ENCODE measurements at places on chromosomes 16 and 17.

DNA sequence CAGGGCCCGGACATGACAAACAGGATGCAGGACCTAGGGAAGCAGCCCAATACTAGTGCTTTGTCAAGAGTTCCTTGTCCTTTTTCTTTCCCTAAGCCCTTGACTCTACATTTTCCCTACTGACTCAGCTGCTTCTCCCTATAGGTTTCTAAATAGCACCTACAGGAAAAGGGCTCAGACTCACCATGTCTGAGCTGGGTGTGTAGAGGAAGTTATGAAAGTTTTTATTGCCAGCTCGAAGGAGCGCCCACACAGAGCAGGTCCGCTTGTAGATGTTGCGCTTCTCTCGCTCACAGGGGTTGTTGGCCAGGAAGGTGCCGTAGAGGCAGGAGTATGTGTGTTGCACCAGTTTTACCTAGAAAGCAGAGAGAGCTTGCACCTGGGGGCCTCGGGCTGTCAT, 10.6 kb downstream of the MTMR4 start:
- DNase-seq, result no peak

GRCh38 chr16:14958970-14959369, 15.9 kb upstream of the PDXDC1 start:
- no peak for DNase-seq

- DNase-seq, result no peak
Observed at GRCh38 chr16:8581831-8582580, 8.3 kb downstream of the TMEM114 start.

- no peak for DNase-seq
Observed at GRCh38 chr16:24896439-24896838, 50.7 kb downstream of the SLC5A11 start.

GRCh38 chr17:27362909-27363308, 69.0 kb downstream of the WSB1 start:
- no peak for DNase-seq

GRCh38 chr16:85461814-85462713, 151.1 kb upstream of the GSE1 start:
- DNase-seq, result no peak

GRCh38 chr17:8408371-8408770, 10.7 kb upstream of the RNF222 start:
- no peak for DNase-seq

DNA sequence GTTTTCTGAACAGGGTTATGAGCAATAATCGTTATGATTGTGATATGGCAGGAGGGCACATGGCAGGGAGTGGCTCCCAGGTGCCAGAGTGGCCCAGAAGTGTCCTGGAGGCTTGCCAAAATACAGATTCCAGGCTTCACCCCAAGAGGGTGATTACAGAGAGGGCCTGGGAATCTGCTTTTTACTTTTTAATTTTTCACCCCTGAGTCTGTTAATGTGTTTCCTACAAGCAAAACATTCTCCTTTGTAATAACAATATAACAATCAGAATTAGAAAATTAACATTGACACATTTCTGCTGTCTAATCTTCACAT, 212.4 kb downstream of the SNX29 start:
- DNase-seq, result no peak

- no peak for DNase-seq
Observed at GRCh38 chr17:55642741-55643140, 79.9 kb downstream of the TMEM100 start.

DNA sequence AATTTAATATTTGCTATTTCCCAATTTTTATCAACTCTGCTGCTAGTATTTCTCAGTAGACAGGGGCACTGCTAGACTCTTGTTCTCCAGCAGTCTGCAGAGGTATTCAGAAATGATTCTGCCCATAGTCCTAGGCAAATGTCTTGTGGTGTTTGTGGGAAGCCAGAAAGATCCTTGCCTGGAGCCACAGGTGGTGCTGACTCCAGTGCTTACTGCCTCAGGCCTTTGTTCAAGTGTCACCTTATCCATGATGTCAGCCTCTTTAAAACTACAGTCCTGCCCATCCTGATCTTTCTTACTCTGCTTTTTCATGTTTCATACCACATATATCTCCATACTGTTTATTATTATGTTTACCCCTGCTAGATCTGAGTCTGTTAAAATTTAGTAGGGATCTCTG, 26.5 kb downstream of the ZSWIM7 start:
- DNase-seq, result no peak

GRCh38 chr17:68577497-68577821, 23.7 kb downstream of the FAM20A start:
- no peak for DNase-seq

GRCh38 chr16:67641779-67642708, 2.9 kb upstream of the CARMIL2 start:
- no peak for DNase-seq

DNA sequence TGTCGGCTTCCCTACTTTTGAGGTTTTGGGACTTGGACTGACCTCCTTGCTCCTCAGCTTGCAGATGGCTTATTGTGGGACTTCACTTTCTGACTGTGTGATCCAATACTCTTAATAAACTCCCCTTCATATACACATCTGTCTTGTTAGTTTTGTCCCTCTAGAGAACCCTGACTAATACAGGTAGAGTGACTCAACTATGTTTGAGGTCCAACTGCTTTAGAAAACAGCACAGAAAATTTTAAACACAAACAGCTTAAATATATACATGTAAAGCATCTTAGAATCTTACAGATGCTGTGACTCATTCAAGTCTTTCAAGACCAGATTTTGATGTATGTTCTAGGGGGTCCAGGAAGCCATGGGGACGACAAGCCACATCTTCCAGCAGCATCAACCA, 11.7 kb downstream of the SDK2 start:
- no peak for DNase-seq

GRCh38 chr17:57108671-57109392, 23.8 kb downstream of the AKAP1 start:
- no peak for DNase-seq

- DNase-seq, result no peak
Observed at GRCh38 chr16:23408823-23409298, 44.1 kb downstream of the COG7 start.

- DNase-seq, result no peak
Observed at GRCh38 chr17:1800712-1801111, 29.0 kb downstream of the SMYD4 start.

DNA sequence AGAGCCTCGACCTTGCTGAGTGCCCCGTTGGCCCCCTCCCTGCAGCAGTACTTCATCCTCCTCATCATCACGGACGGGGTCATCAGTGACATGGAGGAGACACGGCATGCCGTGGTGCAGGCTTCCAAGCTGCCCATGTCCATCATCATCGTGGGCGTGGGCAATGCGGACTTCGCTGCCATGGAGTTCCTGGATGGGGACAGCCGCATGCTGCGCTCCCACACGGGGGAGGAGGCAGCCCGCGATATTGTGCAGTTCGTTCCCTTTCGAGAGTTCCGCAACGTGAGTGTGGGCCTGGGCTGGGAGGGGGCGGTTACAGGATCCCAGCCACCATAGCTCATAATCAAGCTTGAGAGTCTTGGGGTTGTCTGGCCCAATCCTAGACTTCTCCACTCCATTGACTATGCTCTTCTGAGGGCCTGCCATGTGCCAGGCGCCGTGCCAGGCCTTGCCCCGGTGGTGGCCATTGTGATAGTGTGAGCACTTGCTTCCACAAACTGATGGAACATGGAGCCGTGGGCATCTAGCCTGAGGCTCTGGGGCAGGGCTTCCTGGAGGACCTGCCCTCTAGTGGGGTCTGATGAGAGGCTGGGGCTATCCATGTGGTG, 39.7 kb downstream of the PSME3IP1 start:
- DNase-seq, result no peak

DNA sequence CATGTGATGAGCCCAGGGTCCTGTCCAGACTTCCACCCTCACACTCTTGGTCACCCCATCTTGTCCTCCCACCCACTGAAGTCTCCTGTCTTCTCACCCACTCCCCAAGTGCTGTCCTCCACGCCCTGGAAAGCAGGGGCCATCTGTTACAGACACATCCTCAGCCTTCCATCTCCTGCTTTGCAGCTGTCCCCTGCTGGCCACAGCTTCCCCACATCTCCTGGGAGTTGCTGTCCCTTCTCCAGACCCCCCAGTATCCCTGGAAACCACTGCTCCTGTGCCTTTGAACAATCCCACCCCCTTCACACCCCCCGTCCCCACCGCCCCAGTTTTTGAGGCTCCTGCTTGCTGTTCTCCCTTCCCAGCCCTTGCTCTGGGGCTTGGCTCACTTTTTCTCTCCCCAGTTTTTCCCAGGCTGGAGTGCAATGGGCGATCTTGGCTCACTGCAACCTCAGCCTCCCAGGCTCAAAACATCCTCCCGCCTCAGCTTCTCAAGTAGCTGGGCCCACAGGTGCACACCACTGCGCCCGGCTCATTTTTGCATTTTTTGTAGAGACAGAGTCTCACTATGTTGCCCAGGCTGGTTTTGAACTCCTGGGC, 30.4 kb upstream of the ZFP90 start:
- DNase-seq, result no peak

DNA sequence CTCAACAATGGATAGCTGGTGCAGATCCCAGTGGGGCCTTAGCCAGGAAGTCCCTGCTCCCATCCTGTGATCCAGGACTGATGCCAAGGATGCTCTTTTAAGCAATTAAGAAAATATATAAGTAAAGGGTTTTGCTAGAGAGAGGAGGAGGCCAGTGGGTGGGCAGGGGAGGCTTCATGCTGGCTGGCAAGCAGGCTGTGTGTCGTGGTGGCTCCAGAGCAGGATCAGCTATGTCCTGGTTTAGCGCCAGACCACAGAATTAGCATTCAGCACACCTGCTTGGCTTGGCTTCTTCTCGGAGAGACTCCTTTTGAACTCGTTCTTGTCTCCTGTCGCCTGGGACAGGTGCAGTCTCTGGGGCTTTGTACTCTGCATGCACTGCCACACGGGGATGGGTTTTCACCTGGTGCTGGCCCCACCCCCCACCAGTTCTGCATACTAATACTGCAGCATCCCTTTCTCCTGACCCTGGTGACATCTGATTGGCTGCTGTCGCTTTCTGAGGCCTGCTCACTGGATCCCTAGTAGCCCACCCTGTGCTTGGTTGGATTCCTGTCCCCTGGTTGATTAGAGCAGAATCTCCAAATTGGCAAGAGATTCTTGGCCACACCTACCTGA, 66.1 kb downstream of the PLD6 start:
- no peak for DNase-seq

All from vagina (tissue), 2 donors.